ENCODE measurements at places on chromosomes 12 and 14.

DNA sequence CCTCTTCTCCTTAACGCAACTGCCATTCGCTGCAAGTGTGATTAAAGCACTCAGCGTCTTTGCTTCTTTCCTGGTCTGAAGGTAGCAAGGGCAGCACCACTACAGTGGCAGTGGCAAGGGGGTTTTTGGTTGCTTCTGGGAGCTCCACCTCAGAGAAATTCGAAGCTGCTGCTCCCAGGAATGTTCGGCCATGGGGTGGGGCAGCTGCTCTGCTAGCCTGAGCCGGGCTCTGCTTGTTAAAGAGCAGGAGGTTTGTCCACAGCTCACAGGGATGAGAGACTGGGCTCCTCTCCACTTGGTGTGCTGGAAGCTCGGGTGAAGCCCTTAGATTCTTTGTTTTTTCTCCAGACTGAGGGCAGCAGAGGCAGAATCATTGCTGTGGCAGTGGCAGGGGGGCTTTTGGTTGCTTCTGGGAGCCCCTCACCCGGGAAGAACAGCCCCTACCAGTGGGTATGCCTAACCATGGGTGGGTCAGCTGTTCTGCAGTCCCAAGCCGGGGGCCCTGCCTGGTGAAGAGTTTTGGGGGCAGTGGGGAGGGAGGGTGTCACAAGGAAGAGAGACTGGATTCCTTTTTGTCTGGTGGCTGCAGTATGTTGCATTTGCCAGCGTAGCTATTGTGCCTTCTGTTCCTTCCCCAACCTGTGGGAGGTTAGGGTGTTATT lies 340.2 kb downstream of the AEBP2 start:
- no peak for DNase-seq

DNA sequence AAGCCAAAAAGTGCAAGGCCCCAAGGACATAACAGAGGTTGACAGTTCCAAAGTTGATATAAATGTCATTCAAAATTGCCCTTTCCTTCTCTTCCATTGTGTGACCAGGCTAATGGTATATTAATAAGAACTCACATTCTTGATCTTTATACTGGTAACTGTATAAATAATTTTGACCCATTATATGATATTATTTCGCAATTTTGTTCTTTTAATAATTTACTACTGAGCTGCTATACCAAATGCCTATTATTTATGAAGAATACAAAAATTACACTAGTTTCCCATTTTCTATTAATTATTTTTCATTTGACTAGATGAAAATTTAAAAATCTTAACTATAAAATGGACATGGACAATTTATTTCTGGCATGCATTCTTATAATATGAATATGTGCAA lies 370.2 kb downstream of the SOX5 start:
- DNase-seq, result no peak

- no peak for DNase-seq
These were observed 166.0 kb downstream of the FOXN3 start for GRCh38 chr14:89251061-89251460.

DNA sequence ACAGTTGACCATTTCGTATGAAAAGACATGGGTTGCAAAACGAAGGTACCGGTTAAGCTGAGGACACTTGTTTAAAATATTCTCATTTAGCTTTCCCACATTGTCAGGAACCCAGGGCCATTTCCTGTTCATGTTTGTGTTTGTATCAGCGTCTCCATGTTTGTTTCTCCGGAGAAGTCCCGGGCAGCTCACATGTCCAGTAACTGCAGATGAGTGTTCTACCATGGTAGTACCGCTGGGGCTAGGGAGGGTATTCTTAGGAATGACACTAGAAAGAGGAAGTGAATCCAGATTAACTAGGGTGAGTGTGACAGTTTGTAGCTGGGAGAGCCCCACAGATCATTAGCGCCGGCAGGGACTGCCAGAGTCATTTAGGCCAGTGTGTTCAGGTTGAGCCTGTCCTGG lies 50.0 kb upstream of the EVL start:
- DNase-seq, result no peak

- no peak for DNase-seq
These were observed 21.2 kb upstream of the RNF34 start for GRCh38 chr12:121378736-121379135.

- DNase-seq, result no peak
These were observed 67.0 kb upstream of the SAV1 start for GRCh38 chr14:50734950-50735695.

DNA sequence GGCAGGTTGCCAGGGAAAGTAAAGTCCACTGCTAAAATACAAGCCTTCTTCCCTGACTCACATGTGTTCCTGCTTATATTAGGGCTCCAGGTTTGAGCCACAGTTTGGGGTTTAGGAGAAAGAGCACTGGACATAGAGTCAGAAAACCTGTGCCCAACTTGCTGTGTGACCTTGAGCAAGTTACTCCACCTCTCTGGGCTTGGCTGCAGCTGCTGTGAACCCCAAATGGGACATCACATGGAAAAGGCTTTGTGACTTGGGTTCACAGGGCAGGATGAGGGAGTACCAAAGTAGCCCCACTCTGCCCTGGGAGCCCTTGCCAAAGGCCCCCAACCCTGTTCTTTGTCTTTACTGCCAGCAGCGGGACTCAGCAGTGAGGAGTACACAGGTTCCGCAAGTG lies 79.0 kb upstream of the NOS1 start:
- no peak for DNase-seq

GRCh38 chr12:118038137-118038536 lies 21.6 kb downstream of the RFC5 start:
- DNase-seq, result no peak

GRCh38 chr12:30197392-30198057 lies 413.8 kb upstream of the TMTC1 start:
- DNase-seq, result no peak

GRCh38 chr14:24266344-24267244 lies 3.6 kb upstream of the TGM1 start:
- no peak for DNase-seq

DNA sequence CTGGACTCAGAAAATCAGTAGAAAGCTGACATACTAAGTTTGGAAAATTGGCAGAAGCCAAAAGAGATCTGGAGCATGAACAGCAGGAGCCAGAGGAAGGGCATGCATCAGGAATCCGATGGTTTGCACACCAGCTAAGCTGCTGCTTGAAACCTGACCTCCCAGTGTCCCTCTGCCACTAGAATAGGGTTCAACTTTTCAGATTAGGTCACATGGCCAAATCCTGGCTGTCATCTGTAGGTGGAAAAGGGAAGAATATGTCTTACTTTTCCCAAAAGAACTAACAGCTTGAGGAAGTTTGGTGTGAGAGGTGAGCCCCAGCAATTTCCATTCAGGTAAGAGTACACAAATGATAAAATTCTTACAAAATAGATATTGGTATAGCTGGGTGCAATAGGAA lies 732.6 kb downstream of the RERGL start:
- no peak for DNase-seq

- no peak for DNase-seq
These were observed 49.2 kb downstream of the FBXW8 start for GRCh38 chr12:116959845-116960514.

GRCh38 chr12:7264538-7264937 lies 39.3 kb upstream of the ACSM4 start:
- no peak for DNase-seq

DNA sequence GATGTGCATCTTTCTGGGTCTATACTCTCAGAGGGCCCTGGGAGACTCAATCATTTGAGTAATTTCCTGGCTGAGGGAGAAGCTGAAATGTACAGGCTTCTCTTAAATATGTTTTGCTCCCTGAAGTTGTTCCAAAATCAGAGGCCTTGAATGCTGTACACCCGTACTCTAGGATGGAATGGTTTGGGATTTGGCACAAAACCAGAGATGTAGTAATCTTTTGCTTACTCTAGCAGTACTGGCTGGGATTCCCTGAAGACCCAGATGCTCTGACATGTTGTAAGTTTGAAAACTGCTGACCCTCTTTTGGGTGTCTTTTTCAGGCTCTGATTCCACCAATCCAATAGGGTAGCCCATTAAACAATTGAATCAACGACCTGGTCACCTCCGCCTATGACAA lies 10.4 kb downstream of the ACACB start:
- DNase-seq, result peak; percentile 10

DNA sequence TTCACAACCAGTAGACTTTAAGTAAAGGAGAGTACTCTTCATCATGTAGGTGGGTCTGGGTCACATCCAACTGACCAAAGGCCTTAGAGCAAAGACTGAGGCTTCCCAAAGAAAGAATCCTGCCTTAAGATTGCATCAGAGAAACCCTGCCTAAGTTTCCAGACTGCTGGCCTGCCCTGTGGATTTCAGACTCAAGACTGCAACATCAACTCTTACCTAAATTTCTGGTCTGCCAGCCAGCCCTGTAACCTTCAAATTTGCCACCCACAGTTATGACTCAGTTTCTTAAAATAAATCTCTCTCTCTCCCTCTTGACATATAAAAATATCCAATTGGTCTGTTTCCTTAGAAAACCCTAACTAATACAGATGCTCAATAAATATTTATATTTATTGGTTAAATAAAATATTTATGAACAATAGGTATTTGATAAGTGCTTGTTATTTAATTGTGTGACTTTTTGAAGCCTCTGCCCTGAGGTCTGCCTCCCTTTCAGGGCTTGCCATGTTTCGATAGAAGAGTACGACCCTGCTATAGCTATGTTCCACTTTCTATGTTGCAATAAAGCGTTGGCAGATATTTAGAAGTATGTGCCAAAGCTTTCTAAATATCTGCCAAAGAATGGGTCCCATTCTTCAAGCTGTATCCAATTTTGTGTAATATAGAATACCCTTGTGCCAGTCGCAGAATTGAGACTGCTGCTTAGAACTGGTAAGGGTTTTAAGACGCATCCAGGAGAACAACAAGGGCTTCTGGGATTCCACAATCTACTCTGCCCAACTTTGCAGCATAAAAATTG lies 65.7 kb downstream of the TMEM30B start:
- DNase-seq, result no peak

DNA sequence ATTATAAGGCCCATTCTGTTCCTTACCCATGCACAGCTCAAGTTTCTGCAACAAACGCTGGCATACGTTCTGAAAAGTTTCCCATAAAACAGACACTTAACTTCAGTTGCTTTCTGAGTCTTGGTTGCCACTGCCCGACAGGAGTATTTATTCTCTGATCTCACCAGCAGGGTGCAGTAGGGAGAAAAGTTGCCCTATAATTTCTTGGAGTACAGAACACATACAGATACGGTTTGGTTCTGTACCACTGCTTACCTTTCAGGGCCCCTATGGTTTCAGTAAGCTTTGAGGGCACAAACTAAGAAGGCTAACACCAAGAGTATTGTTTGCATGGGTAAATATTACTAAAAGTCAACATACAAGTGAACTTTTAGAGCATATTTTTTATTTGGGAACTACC lies 77.9 kb downstream of the SPATA7 start:
- no peak for DNase-seq

DNA sequence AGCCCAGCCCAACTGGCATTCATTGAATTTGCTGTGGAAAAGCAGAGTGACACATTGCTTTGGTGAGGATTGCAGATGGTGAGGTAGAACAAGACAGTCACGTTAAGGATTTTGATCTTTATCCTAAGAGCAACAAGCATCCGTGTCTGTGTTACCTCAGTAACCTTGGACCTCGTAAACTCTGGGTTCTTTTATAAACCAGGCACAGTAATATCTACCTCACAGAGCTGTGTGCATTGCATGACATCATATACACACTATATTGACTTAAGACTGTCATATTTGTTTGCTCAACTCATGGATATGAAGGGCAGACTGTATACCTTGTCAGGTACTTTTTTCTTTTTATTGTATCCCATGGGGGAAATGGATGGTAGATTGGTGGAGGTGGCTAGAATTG lies 156.2 kb downstream of the ETV6 start:
- DNase-seq, result no peak

- DNase-seq, result peak; percentile 32
These were observed 846 bp upstream of the MTHFD1 start for GRCh38 chr14:64387232-64387781.

DNA sequence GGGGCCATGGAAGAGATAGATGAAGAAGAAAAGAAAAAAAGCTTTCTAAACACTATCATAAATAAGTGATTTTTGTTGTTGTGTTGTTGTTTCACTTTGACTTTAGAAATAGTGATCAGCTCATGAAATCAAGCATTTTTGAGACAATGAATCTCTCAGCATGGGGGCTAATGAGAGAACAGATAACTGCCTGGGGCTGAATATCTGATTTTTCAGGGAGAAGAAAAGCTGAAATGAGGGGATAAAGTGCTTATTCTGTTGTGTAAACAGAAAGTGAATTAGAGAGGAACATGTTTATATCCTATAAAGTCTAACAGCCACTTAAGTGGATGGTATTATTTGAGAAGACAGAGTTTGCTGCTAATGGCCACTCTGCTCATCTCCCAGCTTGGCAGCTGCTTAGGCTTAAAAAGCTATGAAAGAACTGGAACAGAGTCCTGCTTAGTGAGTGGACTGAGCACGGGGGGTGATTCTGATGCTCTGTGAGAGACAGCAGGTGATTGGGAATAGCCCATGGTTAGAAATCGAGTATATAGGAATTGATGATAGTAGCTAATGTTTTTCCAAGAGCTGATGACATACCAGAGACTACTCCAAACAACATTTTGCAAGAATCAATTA lies 646.1 kb upstream of the TMEM132C start:
- DNase-seq, result no peak

- DNase-seq, result peak; percentile 41
These were observed 106.0 kb upstream of the FAR2 start for GRCh38 chr12:29043069-29043468.
